Activated CD8-positive, alpha-beta memory T cell treated with anti-CD3 and anti-CD28 coated beads, Interleukin-2, amount 10 ng/mL, durations not matched to agents 7 days and 5 days (primary cell): ENCODE measurements at places on chromosomes 13 and 19.

- no peak for DNase-seq
These were observed 78.2 kb downstream of the RASA3 start for GRCh38 chr13:114054264-114054663.

- no peak for DNase-seq
These were observed 13.5 kb downstream of the ATP7B start for GRCh38 chr13:51997641-51998330.

GRCh38 chr13:76980075-76980718, 11.7 kb upstream of the CLN5 start:
- peak; percentile 86 for DNase-seq

- no peak for DNase-seq
These were observed 182.4 kb upstream of the UFM1 start for GRCh38 chr13:38167164-38167822.

- no peak for DNase-seq
These were observed 40.5 kb downstream of the ACTN4 start for GRCh38 chr19:38687837-38688378.

DNA sequence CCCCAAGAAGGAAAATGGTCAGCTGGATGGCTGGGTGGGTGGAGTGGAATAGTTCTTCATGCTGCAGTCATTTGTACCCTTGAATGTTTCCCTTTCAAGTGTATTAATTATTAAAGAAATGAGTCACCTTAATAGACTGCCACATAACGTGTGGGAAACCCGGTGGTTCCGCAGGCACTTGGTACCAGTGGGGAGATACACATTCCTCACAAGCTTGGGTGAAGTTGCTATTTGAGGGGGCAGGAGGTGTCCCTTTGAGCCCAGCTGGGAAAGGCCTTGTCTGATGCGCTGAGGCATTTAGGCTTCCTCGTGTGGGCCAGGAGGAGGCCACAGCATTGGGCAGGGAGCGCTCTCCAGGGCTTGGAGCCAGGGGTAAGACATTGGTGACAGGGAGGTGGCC, 57.7 kb downstream of the ATP8A2 start:
- no peak for DNase-seq

GRCh38 chr13:49097374-49097773, 121.7 kb downstream of the FNDC3A start:
- no peak for DNase-seq

GRCh38 chr19:38959618-38960017, 15.9 kb downstream of the FBXO17 start:
- DNase-seq: no peak

DNA sequence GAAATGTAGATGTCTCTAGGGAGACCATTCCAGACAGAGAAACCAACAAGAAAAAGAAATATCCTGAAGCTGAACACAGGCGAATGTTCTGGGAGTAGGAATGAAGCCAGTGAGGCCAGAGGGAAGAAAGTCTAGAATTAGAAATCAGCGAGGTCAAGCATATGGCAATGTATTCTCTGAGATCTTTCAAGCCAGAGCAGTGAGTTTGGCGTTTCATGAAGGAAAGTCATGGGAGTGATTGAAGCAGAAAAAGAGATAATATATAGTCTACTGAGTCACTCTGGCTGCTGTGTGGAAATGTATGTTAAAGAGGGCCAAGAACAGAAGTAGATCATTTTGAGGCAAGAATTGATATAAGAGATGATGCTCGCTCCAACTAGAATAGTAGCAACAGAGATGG, 576.0 kb downstream of the PCDH17 start:
- no peak for DNase-seq

GRCh38 chr19:18333680-18334079, 6.7 kb upstream of the PGPEP1 start:
- DNase-seq: no peak

GRCh38 chr19:8311461-8312260, 3.5 kb upstream of the CD320 start:
- no peak for DNase-seq

GRCh38 chr13:41075034-41075433, 13.7 kb downstream of the WBP4 start:
- DNase-seq: no peak

- no peak for DNase-seq
These were observed 24.5 kb downstream of the ATP4B start for GRCh38 chr13:113633485-113633873.

- DNase-seq: no peak
These were observed 3.1 kb upstream of the TNFSF13B start for GRCh38 chr13:108266321-108266990.

GRCh38 chr13:97979051-97979450, 25.6 kb downstream of the IPO5 start:
- no peak for DNase-seq

DNA sequence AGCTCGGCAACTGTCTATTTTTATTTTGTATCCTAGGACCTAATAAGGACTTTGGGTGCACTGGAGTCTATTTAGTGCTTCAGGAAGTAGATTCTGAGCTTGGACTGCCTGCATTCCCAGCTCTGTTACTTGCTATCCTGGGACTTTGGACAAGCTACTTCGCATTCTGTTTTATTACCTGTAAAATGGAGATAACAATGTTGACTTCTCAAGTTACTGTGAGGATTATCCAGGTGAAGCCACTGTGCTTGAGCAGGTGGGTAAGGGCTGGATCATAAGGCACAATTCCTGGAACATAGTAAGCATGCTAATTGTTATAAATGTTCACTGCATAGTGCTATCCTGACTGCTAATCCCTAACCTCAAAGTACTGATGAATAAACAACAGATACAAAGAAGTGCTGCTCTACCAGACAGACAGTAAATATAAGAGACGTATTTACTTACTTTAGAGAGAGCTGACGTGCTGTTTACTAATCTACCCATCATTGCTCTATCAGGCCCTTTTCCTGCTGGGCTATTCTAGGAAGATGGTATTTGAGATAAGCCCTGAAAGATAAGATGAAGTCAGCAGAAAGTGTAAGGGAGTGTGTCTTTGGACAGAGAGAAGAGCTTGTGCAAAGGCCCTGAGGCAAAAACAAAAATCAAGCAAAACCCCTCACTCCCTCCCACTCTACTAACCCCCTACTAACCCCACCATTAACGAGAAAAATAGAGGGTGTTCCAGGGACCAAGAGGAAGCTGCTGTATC, 50.8 kb upstream of the FLT1 start:
- no peak for DNase-seq

- no peak for DNase-seq
These were observed 6.0 kb upstream of the IGLON5 start for GRCh38 chr19:51305479-51305878.

- DNase-seq: peak; percentile 66
These were observed 2.5 kb upstream of the ISYNA1 start for GRCh38 chr19:18440415-18440877.

GRCh38 chr19:18594824-18595373, 6.3 kb downstream of the REX1BD start:
- no peak for DNase-seq

DNA sequence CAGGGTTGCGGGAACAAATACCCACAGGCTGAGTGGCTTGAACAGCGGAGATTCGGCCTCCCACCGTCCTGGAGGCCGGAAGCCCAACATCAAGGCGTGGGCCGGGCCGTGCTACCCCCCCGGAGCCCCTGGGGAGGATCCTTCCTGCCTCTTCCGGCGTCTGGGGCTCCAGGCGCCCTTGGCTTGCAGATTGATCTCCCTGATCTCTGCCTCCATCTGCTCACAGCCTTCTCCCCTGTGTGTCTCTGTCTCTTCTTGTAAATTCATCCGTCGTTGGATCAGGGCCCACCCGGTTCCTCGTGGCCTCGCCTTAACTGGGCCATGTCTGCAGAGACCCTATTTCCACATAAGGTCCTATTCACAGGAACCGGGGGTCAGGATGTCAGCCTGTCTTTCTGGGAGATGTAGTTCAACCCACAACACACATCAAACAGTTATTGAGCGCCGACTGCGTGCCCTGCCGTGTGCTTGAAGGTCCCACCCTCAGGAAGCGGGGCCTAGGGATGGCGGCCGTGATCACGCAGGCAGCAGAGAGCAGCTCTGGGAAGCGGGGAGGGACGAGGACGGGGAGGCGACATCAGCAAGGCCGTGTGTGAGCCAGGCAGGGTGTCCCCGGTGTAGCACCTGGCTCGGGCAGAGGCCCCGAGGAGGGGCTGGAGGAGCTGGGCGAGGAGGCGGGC, 21.3 kb downstream of the HCN2 start:
- DNase-seq: peak; percentile 81

DNA sequence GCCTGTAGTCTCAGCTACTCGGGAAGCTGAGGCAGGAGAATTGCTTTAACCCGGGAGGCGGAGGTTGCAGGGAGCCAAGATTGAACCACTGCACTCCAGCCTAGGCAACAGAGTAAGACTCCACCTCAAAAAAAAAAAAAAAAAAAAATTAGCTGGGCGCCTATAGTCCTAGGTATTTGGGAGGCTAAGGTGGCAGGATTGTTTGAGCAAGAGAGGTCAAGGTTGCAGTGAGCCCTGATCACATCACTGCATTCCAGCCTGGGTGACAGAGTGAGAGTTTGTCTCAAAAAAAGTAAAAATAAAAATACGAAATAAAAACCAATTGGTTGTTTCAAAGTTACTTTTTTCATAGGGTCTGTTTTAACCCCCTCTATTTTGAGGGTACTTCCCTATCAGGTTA, 1.3 kb upstream of the LMNB2 start:
- DNase-seq: no peak

DNA sequence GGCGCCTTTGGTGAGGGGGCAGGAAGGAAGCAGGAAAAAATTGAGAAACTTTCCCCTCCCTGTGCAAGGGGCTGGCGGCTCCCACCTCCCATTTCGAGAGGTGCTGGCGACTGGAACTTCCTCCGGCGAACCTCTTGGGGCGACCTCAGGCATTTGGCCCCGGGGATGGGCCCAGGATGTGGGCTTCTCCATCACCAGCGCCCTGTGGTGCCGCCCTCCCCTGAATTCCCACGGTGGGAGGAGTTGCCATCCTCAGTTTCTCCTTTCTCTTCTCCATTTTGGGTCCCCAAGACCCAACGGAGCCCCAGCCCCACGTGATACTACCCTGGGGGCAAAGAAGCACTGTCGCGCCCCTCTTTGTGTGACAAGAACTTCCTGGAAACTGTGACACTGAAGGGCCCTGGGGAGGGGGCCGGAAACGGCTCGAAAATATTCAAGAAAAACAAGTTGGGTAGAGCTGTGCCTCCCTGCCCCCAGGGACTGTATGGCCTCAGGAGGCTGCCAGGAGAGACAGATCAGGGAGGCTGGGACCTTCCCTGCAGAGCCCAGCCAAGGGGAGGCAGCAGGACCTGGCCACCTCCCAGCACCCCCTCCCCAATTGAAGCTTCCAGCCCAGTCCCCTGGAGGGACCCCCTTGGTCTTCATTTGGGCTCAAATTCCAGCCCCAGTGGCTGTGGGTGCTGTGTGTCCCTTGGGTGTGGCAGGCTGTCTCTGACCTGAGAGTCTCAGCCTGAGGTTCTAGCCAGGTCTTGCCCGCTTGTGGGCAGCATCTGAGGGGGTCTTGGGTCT, 16.2 kb upstream of the AP1M2 start:
- peak; percentile 92 for DNase-seq

DNA sequence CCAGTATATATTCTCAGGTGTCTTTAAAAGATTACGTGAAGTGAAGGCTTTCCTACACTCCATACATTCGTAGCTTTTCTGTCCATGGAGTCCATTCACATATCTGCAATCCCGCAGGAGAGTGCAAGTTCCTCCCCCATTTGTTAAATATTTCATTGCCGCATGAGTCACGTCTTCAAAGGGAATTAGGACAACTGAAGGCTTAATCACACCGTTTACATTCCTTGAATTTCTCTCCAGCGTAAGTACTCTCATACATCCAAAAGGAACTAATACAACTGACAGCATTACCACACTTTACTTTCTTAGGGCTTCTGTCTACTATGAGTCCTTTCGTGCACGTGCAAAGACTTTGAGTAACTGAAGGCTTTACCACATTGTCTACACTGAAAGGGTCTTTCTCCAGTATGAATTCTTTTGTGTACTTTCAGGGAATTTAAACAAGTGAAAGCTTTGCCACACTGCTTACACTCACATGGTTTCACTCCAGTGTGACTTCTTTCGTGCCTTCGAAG, 29.0 kb upstream of the ZNF564 start:
- no peak for DNase-seq

GRCh38 chr13:98892821-98893220, 85.0 kb downstream of the DOCK9 start:
- DNase-seq: no peak

DNA sequence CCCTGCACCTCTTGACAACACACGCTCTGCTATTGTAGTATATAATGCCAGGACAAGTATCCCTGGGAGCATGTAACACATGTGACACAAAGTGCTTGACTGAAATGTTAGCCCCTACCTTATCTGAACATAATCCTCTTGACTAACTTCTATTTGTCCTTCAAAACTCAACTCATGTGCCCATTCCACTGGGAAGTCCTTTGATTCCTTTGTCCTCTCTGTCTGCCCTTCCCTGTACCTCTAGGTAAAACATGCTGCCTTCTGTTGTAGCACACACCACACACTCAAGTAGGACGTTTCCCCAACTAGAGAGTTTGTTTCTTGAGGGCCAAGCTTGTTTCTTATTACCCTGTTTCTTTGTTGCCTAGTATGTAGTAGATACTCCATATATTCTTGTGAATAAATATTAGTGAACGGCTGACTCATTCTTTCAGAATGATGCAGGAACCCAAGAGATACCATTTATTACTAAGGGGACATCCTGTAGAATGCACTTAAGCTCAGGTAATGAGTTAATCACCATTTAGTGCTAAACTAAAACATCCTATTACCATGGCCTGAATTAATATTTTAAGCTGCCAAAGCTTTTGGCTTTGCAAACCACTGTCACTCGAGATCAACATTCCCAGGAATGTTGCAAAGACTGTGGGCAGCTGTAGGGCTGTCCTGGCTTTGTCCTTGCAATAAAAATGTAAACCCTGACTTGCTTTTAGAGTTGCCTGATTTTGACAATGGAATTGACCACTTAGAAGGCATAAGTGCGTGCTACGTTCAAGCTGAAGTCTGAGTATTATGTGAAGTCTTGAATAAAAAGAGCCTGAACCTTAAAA, 313.4 kb downstream of the COG6 start:
- no peak for DNase-seq

DNA sequence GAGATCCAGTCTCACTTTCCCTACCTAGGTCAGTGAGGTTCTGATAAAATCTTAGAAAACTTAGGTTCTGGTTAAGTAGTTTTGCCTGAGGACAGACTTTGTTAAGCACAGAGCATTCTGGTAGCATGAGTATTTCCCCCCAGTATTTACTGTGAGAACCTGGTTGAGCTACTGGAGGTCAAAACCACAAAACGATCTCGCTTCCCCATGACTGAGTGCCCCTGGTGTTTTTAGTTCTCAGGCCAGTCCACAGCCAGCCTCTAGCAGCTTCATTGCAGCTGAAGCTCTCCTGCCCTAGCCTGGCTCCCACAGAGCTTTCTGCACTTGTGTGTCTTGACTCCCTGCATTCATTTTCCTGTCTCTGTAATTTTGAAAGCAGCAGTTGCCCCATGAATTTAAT, 1138.2 kb downstream of the UQCRFS1 start:
- DNase-seq: no peak

- no peak for DNase-seq
These were observed 7.1 kb upstream of the GRTP1 start for GRCh38 chr13:113371061-113371460.

GRCh38 chr13:106471957-106472543, 63.4 kb downstream of the EFNB2 start:
- DNase-seq: no peak

- DNase-seq: no peak
These were observed 23.9 kb upstream of the PSG4 start for GRCh38 chr19:43229315-43229714.
